ENCODE measurements at places on chromosomes 13 and 19.

- no peak for DNase-seq
These were observed 5.4 kb upstream of the PLPP2 start for GRCh38 chr19:296476-297225.

GRCh38 chr13:41514853-41515395 is 57.6 kb downstream of the RGCC start:
- DNase-seq, result no peak

DNA sequence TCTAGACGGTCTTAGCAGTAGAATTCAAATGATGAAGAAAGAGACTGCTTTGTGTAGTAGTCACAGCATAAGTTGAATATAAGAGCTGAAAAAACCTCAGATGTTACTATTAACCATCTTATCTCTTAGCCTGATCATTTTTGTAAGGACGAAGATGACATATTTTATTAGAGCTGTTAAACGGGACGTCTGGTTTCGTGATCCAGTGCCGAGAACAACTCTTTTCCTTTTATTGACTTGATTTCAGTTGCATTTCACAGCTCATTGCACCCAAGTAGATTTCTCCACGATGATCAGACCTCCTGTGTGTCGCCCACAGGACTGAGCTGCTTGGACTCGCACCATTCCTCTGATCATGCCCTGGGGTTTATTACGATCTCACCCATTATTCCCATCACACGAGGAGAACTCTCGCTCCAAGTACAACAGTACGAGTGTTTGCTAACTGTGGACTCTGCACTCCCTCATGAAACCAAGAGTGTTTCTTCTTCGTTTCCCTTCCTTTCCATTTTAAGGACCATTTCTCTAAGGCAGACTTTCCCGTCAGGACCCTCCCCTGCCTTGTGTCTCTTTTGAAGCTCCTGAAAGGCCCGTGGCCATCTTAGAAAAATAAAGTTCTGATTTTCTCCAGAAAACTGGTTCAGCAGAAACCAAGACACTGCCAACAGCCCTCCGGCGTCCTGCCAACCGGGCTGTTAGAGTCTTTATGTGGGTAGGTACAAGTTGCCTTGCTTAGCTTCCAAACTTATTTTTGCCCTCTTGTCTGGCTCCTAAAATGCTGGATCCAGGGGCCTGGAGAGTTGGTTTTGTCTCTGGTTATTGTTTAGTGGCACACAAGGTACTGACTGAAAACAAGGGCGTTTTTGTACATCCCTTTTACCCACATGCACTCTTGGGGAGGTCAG is 48.2 kb upstream of the RNF113B start:
- DNase-seq, result no peak

GRCh38 chr19:13539332-13539731 is 33.1 kb upstream of the CACNA1A start:
- DNase-seq, result no peak

GRCh38 chr19:45205810-45206209 is 27.2 kb downstream of the BLOC1S3 start:
- no peak for DNase-seq

Measured in common myeloid progenitor, CD34-positive (primary cell).